Dorsolateral prefrontal cortex (tissue), 122 donors: ENCODE measurements at places on chromosomes 3 and 15.
A peak's percentile ranks its signal among the peaks of the same experiment; 100 is the strongest.

DNA sequence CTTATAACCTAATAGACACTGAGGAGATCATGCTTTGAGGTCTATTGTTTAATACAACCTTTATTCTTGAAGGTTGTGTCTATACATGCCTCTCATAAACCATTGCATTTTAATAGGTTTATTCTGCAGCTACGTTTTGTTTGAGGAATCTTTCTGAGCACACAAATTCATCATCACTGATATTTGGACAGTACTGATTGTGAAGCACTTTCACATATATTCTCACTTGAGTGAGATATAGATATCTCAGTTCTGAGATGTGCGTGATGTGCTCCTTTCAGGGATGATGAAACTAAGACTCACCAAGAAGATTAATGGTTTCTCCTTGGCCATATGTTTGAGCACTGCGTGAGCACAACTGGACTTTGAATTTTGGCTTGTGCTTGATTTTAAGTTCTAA, 374.4 kb downstream of the LPP start:
- no peak for DNase-seq

DNA sequence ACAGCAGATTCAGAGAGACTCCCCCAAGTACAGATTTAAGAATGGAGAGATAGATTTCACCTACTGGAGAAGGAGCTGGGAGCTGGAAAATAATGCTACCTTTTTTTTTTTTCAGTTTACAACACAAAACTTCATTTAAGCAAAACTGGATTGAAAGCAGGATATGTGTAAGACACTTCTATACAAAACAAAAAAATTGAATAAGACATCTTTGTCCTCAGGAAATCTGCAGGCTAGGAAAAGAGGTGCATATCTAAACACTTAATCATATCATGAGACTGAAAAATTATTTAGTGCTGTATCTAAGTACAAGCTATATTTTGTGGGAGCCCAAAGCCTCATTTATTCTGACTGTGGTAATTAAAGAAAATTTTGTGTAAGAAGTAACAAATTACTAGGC, 516.1 kb downstream of the ZIC1 start:
- no peak for DNase-seq

DNA sequence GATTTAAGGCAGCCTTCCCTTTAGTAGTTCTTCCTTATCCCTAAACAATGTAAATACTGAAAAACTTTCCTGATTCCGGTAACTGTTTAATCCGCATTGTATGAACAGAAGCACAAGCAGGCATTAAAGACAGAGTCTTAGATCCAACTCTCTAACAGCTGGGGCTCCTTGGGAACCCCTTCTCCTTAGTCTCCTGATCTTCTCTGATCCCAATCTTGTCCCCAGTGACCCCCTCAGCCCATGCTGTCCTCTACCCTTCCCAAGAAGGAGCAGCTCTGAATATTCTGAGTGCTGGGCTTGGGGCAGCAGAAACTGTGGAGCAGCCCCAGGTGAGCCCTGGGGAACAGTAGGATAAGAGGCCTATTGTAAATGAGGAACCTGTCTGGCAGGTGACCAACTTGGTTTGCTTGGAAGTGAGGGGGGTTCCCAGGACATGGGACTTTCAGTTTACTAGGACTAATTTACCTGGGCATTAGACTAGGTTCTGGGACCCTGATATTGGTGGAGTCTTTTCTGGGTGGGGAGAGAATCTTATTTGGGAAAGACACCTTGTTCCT, 13.0 kb upstream of the SLC30A4 start:
- DNase-seq: no peak

DNA sequence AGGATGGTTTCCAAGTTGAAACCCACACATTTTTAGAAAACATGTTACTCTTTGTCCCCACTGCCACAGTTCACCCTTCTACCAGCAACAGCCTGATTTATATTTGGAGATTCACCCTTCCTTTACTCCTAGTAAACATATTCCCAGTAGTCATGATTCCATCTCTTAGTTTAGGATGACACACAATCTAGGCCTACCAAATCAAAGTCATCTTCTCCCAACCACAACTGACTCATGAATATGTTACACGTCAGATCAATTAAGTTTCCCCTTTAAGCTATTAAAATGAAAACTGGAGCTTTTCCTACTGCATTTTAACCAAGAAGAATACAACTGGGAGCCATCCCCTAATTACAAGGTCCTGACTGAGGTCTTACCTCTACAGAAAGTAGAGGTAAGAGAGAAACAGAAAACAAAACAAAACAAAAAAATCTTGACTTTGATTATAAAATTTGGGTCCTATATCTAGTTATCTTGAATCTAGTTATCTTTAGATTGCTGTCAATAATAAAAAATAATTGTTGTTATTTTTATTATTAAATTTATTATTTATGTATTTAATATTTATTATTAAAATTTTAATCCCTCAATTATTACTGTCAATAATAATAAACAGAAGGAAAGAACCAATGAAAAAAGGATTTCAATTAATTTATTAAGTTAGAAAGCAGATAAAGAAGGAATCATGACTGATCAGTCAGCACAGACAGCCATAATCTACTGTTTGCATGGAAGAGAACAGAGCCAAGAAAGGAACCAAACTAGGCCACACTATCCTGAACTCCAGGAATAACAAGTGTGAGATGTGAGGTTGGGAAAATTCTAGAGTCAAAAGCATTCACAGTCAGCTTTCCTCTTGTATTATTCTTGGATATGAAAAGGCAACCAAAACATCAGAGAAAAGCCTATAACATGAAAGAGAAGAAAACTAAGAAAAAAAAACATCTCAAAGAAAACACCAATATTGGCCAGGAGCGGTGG, 12.5 kb downstream of the DPH6 start:
- no peak for DNase-seq

GRCh38 chr3:149623824-149624223, 34.0 kb downstream of the WWTR1 start:
- no peak for DNase-seq

DNA sequence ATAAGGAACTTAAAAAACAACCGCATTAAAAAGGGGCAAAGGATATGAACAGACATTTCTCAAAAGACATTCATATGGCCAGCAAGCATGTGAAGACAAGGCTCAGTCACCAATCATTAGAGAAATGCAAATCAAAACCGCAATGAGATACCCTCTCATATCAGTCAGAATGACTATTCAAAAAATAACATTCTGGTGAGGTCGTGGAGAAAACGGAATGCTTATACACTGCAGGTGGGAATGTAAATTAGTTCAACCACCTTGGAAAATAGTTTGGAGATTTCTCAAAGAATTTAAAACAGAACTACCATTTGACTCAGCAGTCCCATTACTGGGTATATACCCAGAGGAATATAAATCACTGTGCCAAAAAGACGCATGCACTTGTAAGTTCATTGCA, 496.6 kb upstream of the SGO1 start:
- no peak for DNase-seq

DNA sequence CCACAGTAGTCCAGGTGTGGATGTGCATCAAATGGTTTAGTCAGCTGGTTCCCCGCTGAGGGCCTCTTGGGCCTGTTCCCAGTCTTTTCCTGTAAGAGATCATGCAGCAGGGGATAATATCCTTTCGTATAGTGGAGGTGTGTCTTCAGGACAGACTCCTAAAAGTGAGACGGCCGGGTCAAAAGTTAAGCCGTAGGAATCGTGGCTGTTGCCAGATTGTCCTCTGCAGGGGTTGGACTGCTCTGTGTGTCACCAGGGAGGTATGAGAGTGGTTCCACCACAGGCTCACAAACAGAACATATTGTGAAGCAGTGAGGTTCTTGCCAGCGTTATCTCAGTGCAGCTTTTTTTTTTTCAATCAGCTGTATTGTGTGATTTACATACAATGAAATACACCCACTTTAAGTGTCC, 95.0 kb downstream of the VGLL4 start:
- peak; percentile 56 for DNase-seq

GRCh38 chr3:121896823-121897222, 2.6 kb downstream of the SLC15A2 start:
- DNase-seq: no peak
